Stimulated activated CD8-positive, alpha-beta memory T cell treated with anti-CD3 and anti-CD28 coated beads, Interleukin-7, amount 100 ng/mL, for 48 hours (primary cell): ENCODE measurements at places on chromosomes 3 and 15.

DNA sequence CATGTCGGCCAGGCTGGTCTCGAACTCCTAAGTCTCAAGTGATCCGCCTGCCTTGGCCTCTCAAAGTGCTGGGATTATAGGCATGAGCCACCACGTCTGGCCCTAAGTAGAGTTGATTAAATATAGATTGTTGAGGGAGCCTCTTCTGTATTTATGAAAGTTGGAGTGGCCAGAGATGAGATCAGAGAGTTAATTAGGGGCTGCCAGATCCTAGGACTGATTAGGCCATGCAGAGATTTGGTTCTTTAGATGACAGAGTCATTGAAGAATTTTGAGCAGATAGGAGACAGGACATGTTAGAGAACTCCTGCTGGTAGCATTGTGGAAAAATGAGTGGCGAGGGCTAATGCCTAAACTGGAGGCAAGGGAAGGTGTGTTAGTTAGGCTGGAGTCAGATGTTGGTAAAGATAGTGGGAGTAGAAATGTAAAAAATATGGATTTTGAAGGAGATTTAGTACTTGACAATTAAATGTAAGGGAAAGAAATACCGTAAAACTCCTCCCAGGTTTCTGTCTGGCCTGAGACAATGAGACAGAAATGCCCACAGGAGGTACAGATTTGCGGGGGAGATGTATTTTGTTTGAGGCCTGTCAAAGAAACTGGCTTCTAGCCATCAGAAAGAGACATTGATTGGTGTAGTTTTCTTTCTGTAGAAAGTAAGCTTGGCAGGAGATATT lies 23.4 kb downstream of the SACM1L start:
- no peak for DNase-seq

GRCh38 chr3:106071306-106071705 lies 202.5 kb upstream of the CBLB start:
- DNase-seq = no peak

DNA sequence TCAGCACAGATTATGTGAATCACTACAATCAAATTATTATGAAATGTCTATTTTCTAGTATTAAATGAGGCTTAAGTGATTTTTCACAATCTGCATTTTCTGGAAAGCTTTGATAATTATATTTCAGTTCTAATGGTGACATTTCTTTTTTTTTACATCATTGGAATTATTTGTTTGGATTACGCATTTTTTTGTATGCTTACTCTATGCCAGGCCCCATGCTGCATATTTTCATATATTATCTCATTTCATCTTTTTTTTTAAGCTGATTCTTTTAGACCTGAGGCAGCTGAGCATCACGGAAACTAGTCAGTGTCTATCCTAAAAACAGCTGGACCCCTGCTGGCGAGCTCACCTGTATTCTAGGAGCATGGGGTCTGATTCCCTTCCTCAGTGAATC lies 31.1 kb downstream of the SLCO3A1 start:
- DNase-seq = no peak

DNA sequence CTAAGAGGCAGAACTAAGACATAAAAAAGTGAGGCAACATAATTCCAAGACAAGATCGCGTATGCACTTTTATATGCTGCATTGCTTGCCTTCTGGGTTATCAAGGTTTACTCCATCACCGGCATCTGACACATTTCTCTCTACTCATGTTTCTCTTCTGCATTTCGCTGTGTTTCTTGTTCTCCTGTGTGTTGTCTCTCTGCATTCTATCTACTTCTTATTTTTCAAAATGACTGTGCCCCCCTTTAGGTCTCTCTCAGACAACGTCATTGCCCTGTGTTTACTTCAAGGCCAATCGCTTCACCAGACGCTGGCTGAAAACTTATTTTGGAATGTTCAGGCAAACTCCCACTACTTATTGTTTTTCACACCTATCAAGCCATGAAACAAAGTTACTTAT lies 280.4 kb downstream of the KCNH8 start:
- no peak for DNase-seq

- DNase-seq = no peak
These were observed 2.3 kb upstream of the SOX14 start for GRCh38 chr3:137761563-137762503.

GRCh38 chr3:25338158-25338725 lies 89.8 kb upstream of the RARB start:
- no peak for DNase-seq

GRCh38 chr3:184317201-184317600 lies 2.8 kb downstream of the EIF4G1 start:
- DNase-seq = no peak

DNA sequence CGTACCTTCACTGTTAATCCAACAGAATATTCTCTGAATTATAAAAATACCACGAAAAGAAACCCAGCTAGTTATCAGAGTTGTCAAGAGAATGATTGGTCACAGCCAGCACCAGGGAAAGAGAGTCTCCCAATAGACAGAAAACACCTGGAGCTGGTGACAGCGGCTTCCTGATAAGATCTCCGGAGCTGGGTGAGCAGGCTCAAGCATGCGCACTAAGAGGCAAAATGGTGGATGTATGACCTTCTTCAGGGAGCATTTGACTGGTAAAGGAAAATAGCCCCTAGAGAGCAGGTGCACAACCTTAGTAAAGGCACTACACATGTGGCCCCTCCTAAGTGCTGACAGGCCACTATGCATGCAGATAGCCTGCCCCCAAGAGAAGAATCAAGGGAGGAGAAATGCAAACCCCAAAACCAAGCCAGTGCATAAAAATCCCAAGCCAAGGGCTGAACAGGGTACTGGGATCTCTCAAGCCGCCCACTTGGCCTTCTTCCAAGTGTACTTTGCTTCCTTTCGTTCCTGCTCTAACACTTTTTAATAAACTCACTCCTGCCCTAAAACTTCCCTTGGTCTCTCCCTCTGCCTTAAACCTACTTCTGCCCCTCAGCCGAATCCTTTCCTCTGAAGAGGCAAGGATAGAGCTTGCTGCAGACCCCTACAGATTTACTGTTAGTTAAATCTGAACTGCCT lies 93.2 kb downstream of the UACA start:
- DNase-seq = no peak
